ENCODE measurements at places on chromosomes 4 and X.

GRCh38 chrX:1205681-1206611, 6.5 kb downstream of the CRLF2 start:
- DNase-seq, result peak; percentile 12

- DNase-seq, result no peak
These were observed 193.4 kb downstream of the LRBA start for GRCh38 chr4:150821641-150822040.

DNA sequence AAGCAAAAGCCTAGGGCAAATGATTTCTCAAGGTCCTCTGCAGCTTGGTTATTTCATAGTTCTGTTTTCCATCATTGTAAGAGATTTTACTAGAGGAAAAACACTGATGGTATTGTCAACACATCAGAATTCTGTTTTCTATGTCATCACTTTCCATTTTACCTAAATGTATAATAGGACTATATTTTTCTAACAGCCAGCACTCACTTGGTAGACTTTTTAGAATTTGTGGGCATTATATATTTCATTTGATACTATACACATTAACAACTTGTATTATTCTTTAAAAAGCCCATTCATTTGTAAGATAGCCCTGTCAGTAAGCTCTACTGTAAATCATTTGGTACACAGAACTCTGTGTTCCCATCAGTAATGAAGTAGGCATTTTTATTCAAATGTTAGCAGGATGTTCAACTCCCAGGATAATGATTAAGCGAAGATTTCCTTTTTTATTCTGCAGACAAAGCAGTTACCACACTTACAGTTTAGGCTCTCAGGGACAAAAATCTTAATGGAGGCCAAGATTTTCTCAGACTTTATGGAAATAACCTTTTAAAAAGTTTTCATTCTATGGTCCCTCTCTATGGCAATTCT, 143.6 kb upstream of the TEX13C start:
- DNase-seq, result no peak

DNA sequence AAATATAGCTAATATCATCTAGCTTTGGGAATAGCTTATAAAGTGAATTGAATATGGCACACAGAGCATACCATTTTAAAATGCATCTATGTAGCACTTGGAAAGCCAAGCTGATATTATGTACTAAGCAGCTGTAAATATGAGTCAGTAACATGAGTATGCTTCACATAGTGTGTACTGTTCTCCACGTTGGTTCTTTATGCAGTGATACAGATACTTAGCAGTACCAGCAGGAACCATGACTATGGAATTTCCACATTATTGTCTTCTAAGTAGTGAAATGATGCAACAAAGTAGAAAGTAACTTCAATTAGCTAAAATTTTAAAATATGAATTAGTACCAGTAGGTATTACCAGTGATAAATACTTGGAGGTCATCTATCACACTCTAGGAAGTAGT, 320.1 kb downstream of the BMPR1B start:
- no peak for DNase-seq

DNA sequence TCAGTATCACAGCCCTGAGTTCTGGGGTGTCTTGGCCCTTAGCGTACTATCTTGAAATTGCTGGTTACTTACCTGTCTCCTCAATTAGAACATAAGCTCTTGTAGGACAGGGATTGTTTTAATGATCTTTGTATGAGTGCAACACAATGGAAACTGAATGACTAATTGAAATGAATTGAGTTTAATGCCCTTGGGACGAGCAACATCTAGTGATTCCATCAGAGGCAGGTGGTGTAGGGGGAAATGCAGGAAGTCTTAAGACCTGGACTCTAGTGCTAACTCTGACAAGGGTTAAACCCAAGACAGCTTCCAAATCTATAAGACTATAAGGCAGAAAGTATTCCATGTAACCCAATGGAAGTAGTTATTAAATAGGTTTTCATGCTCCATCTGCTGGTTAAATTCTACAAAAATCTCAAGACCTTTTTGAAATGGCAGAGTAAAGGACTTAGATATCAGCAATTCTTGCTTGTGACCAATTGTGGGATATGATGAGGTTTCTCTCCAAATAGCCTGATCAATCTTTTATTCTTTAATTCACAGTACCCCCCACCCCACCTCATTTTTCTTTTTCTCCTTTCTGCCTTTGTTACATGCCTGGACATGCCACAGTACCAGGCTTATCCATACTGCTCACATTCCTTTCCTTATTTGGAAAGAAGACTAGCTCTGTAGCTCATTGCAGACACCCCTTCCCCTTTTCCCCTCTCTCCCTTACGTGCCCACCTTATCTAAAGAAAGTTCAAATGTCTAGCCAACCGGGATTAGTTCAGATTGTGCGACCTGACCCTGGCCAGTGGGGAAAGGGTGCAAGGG, 340.8 kb downstream of the PAPSS1 start:
- no peak for DNase-seq

DNA sequence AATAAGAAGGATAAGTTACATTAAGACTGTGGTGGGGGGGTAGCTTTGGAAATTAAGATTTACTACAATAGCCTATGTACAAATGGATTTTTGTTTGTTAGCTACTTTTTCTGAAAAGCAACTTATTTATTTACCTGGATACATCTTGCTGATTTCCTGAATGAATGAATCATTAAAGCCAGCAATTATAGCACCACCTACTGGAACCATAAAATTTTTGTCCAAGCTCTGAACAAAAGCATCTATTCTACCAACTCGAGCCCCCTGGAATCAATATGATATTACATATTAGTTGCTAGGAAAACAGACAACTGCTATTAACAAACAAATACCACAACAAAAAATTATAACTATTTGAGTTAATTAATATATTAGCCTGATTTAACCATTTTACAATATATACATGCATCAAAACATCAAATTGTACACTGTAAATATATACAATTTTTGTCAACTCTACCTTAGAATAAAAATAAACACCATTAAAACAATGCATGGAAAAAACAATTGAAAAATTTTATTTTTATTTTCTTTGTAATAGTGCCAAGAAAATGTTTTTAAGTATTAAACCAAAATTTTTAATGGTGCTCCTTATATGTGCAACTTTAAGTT, 15.3 kb downstream of the SEPSECS start:
- peak; percentile 8 for DNase-seq

- no peak for DNase-seq
These were observed 54.9 kb downstream of the PKD2 start for GRCh38 chr4:88062311-88062710.

- DNase-seq, result peak; percentile 81
These were observed 11.9 kb upstream of the TRIML1 start for GRCh38 chr4:188127214-188127874.

- DNase-seq, result peak; percentile 75
These were observed 115.6 kb downstream of the CAMK2D start for GRCh38 chr4:113645771-113646441.

- DNase-seq, result no peak
These were observed 5.3 kb upstream of the ADRA2C start for GRCh38 chr4:3760841-3761240.

DNA sequence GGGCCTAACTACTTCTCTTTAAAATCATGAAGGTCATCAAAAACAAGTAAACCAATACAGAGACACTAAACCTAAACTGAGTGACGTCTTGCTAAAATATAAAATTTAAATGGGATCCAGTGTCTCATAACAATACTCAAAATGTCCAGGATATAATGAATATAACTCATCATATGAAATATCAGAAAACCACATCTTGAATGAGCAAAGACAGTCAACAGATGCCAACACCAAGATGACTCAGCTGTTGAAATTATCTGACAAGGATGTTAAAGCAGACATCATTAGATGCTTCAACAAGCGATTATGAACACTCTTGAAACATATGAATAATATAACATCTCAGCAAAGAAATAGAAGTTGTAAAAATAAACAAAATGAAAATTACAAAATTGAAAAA, 8.3 kb downstream of the NAP1L2 start:
- DNase-seq, result no peak

DNA sequence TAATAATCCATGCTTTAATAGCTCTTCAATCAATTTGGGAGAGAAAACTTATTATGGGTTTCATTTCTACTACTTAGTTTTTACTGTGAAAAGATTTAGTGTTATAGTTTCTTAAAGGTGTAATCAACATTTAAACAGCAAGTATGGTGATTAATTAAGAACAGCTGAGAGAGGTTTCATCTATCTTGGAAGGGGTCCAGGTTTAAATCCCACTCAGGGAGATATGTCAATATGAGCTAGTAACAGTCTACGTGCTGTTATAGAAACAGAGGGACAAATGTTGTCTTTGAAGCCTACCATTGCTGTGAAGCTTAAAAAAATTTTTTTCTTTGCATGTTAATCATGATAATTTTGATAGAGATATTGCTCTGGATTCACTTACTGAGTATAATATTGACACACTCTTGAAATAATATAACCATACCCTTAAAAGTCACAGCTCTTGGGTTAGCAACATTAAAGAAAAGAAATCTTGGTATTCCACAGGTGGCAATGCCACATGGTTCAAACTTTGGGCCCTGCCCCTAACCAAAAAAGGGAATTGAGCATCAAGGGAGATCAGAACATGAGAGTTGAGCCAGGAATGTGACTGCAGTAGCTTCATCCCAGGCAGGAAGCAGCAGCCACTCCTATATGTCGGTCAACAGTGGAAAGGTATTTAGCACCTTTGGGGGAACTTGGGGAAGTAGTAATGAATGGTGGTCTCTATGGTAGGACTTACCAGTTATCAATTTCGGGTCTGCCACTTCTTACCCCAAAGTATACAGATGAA, 107.8 kb downstream of the ANK2 start:
- no peak for DNase-seq

DNA sequence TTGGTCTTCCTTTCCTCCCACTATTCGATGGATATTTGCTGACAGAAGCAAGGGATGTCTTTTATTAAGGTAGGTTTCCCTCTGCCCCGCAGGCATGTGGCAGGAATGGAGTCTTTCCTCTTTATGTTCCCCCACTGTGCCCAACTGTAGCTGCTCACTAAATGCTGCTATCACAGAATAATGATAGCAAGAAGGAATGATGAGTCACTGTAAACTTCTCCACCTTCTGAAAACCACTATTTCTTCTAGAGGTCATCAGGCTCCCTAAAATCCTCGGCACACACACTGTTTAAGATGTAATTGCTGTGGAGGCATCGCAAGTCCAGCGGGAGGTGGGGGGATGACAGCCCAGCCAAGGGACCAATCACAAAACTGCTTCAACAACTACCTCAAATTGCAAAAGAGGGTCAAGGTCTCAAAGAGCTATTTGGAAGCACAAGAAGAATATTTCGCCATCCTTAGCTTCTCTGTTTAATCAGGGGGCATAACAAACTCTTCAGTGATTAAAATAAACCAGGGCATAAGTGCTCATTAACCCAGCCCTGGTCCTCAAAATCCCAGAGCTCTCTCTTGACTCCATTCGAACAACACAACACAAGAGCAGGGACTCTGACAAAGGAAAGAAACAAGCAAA, 13.9 kb downstream of the QDPR start:
- DNase-seq, result no peak

- no peak for DNase-seq
These were observed 184.2 kb downstream of the CDS1 start for GRCh38 chr4:84767168-84767567.

GRCh38 chr4:48774760-48775710, 5.0 kb downstream of the FRYL start:
- DNase-seq, result no peak

GRCh38 chr4:7740866-7741525, 198.7 kb downstream of the AFAP1 start:
- no peak for DNase-seq

GRCh38 chr4:41257906-41258305, 1.2 kb downstream of the UCHL1 start:
- no peak for DNase-seq

DNA sequence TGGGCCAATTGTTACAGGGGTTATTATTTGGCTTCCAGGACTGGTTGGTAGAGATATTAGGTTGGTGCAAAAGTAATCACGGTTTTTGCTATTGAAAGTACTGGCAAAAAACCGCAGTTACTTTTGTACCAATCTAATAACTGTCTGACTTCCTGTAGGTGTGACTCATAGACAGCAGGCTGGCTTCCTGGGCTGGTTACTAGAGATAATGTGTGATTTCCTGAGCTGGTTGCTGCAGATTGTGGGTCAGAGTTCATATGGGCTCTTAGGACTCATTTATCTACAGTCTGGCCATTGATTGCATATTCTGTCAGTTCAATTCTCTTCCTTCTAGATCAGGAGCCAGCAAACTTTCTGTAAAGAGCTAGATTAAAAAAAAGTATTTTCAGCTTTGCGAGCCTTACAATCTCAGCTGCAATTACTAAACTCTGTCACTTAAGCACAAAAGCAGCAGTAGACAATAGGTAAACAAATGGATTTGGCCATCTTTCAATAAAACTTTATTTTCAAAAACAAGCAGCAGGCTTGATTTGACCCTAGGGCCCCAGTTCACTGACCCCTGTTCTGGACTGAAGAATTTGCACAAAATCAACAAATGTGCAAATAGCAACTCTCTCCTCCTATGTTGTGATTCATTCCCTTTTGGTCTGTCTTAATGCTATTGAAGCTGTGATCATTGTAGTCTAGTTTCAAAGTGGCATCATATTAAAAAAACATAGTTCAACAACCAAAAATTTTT, 50.8 kb upstream of the BOD1L1 start:
- DNase-seq, result no peak

GRCh38 chrX:39163581-39164126, 362.4 kb downstream of the MID1IP1 start:
- DNase-seq, result no peak

DNA sequence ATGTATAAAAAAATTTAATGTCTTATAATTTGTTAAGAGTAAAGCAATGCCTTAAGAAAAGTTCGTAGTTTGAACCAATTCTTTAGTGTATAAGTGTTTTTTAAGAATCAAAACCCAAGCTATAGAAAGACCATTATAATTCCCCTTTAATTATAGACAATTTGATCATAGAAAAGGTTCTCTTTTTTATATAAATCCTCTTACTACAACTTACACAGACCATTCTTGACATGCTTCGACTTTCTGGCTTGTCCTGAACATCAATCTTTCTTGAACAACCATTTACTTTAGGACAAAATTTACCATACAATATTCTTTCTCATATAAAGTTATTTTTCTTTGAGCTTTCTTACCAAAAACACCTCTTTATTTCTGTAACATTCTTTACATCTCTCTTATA, 330.5 kb upstream of the SPANXN1 start:
- DNase-seq, result no peak

DNA sequence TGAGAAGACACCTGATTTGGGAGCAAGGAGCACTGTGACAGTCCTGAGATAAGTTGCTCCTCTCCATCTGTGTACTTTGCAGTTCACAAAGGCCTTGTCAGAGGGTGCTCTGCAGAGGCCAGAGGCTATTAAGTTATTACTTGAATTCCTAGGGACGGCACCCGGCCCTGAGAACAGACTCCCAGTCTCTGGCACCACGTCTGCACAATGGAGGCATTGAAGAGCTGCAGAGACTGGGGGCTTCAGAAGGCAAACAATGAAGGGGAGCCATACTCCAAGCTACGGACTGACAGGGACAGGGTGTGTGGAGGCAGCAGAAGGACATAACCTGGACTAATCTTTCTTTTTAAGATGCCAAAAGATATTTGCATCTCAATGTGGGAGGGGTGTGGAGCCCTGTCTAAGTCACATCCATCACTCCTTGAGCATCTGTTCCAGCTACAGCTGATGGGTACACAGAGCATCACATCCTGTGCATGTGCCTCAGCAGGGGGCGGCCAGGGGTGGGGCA, 11.5 kb downstream of the RASGEF1B start:
- no peak for DNase-seq

- DNase-seq, result no peak
These were observed 66.8 kb downstream of the RTL9 start for GRCh38 chrX:110425222-110426154.

GRCh38 chrX:17499512-17499911, 124.5 kb downstream of the NHS start:
- no peak for DNase-seq

GRCh38 chrX:15151267-15152186, 118.4 kb downstream of the ASB9 start:
- no peak for DNase-seq

All from urothelium cell line (cell line).